Natural killer cell (primary cell): ENCODE measurements at places on chromosomes 1 and 21.

- H3K36me3 ChIP-seq, result no peaks in the 10 kb centered on the region
- no peaks in the 10 kb centered on the region for H3K4me1 ChIP-seq
- no peaks in the 10 kb centered on the region for H3K27me3 ChIP-seq
These were observed 734 bp upstream of the C1orf210 start for GRCh38 chr1:43286115-43286514.

- peaks cover 2% of the 10 kb centered on the region for H3K27me3 ChIP-seq
- H3K4me3 ChIP-seq, result no peak overlapping the region
- H3K36me3 ChIP-seq, result no peaks in the 10 kb centered on the region
- no peak for DNase-seq
These were observed 11.3 kb downstream of the NFIA start for GRCh38 chr1:61093525-61094137.

- peaks cover 36% of the 10 kb centered on the region for H3K4me1 ChIP-seq
- no peaks in the 10 kb centered on the region for H3K27me3 ChIP-seq
- peaks cover 42% of the 10 kb centered on the region for H3K36me3 ChIP-seq
- no peak overlapping the region for H3K27ac ChIP-seq
- no peak for DNase-seq
- no peak overlapping the region for H3K4me3 ChIP-seq
These were observed 5.9 kb downstream of the KIAA2013 start for GRCh38 chr1:11920239-11920903.

- no peak overlapping the region for H3K27ac ChIP-seq
- no peaks in the 10 kb centered on the region for H3K36me3 ChIP-seq
- no peaks in the 10 kb centered on the region for H3K4me1 ChIP-seq
- peaks cover 2% of the 10 kb centered on the region for H3K27me3 ChIP-seq
- DNase-seq, result no peak
- no peak overlapping the region for H3K4me3 ChIP-seq
These were observed 65.8 kb upstream of the ATF3 start for GRCh38 chr1:212542761-212543187.

DNA sequence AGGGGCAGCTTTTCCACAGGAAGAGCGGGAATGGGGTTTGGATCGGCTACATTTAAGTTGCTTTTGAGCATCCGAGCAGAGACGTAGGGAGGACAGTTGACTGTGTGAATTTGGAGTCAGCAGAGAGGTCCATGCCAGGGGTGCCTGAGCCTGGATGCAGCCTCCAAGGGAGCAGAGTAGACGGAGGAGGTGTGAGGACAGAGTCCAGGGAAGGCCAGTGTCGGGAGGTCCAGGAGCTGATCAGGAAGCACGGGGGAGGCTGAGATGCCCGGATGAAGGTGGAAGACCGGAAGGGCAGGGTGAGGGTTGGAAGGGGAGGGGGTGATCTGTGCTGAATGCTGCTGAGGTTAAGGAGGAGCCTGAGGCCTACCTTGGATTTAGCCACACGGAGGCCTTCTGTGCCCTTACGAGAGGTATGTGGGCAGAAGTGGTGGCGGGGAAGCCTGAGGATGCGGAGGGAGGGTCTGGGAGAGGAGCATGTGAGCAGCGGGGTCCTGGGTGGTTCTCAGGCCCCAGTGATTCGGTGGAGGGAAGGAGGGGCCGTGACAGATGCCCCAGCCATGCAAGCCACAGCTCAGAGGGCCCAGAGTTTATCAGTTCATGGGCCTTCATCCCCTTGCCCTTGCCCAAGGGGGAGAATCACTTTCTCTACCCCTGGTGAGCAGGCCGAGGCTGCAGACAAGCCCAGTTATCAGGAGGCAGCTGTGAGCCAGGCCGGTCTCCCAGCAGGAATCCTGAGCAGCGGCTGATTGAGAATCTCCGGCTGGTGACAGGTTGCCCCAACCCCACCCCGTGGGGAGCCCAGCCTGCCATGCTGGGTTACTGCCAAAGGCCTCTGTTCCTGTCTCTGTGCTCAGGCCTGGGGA, 54.0 kb upstream of the ACTL8 start:
- no peak for DNase-seq
- no peaks in the 10 kb centered on the region for H3K27me3 ChIP-seq
- no peaks in the 10 kb centered on the region for H3K4me1 ChIP-seq
- H3K4me3 ChIP-seq, result no peak overlapping the region
- H3K36me3 ChIP-seq, result no peaks in the 10 kb centered on the region

DNA sequence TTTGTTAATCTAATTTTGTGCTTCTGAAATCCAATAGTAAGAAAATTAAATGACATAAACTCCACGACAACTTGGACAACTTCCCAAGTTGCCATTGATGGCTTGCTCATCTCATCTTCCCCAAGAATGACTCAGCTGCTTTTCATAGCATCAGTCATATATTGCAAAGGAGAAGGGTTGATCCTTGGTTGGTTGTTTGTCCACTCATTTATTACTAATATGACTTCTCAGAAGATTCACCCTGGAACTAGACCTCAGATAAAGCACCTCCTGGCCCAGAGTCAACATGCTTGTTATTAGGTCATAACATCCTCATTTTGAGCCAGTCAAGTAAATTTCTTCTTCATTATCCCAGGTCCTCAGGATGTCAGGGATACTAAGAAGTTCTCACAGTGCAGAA, 2.3 kb upstream of the LCE3D start:
- no peak overlapping the region for H3K27ac ChIP-seq
- H3K4me3 ChIP-seq, result no peak overlapping the region
- no peaks in the 10 kb centered on the region for H3K36me3 ChIP-seq
- H3K27me3 ChIP-seq, result peaks cover 4% of the 10 kb centered on the region
- DNase-seq, result no peak

GRCh38 chr1:63618011-63618410, 24.8 kb downstream of the PGM1 start:
- H3K27me3 ChIP-seq, result no peaks in the 10 kb centered on the region
- H3K4me3 ChIP-seq, result no peak overlapping the region
- peaks cover 2% of the 10 kb centered on the region for H3K36me3 ChIP-seq
- no peak for DNase-seq
- no peak overlapping the region for H3K27ac ChIP-seq

DNA sequence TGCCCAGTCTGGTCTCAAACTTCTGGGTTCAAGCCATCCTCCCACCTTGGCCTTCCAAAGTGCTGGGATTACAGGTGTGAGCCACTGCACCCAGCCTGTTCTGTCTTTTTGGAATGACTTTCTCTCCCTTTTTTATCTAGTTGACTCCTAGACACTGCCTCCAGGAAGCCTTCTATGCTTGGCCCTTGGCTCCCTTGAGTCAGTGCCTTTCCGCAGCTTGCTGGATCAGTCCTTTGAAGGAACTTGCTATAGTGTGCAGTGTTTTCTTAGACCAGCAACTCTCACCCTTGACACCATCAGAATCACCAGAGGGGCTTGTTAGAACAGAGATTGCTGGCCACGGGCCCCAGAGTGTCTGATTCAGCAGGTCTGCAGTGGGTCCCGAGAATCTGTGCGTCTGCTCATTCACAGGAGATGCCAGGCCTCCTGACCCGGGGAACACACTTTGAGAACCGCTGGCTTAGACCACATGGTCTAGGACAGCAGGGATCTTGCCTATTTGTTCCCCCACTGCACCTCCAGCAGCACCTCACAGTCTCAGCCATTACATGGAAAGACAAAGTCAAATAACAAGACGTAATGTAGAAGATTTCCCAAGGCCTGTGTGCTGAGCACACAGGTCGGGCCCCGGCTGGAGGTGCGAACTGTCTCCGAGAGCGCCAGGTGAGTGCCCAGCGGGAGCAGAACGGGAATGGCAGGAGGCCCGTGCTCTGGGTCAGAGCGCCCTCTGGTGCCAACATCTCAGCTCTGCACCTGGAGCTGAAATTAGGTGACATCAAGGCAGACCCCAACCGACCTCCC, 27.4 kb upstream of the CTPS1 start:
- no peaks in the 10 kb centered on the region for H3K36me3 ChIP-seq
- no peaks in the 10 kb centered on the region for H3K27me3 ChIP-seq
- no peak overlapping the region for H3K4me3 ChIP-seq
- peak; percentile 76 for DNase-seq
- H3K4me1 ChIP-seq, result peaks cover 6% of the 10 kb centered on the region

GRCh38 chr1:234325878-234326496, 47.3 kb upstream of the COA6 start:
- peak overlapping the region; percentile 48 for H3K4me3 ChIP-seq
- no peaks in the 10 kb centered on the region for H3K36me3 ChIP-seq
- H3K4me1 ChIP-seq, result peaks cover 8% of the 10 kb centered on the region
- no peak for DNase-seq

- H3K4me3 ChIP-seq, result no peak overlapping the region
- peaks cover 5% of the 10 kb centered on the region for H3K4me1 ChIP-seq
- peaks cover 7% of the 10 kb centered on the region for H3K27me3 ChIP-seq
- H3K27ac ChIP-seq, result no peak overlapping the region
These were observed 1.6 kb upstream of the AJAP1 start for GRCh38 chr1:4652631-4653327.

- no peak overlapping the region for H3K4me3 ChIP-seq
- H3K27ac ChIP-seq, result no peak overlapping the region
- no peaks in the 10 kb centered on the region for H3K27me3 ChIP-seq
- H3K36me3 ChIP-seq, result no peaks in the 10 kb centered on the region
- H3K4me1 ChIP-seq, result peaks cover 7% of the 10 kb centered on the region
- no peak for DNase-seq
These were observed 470 bp upstream of the MTMR11 start for GRCh38 chr1:149936992-149937705.

GRCh38 chr1:43044572-43045361, 86.1 kb upstream of the SLC2A1 start:
- H3K4me3 ChIP-seq, result no peak overlapping the region
- H3K36me3 ChIP-seq, result no peaks in the 10 kb centered on the region
- H3K4me1 ChIP-seq, result no peaks in the 10 kb centered on the region
- no peak for DNase-seq
- H3K27me3 ChIP-seq, result no peaks in the 10 kb centered on the region

DNA sequence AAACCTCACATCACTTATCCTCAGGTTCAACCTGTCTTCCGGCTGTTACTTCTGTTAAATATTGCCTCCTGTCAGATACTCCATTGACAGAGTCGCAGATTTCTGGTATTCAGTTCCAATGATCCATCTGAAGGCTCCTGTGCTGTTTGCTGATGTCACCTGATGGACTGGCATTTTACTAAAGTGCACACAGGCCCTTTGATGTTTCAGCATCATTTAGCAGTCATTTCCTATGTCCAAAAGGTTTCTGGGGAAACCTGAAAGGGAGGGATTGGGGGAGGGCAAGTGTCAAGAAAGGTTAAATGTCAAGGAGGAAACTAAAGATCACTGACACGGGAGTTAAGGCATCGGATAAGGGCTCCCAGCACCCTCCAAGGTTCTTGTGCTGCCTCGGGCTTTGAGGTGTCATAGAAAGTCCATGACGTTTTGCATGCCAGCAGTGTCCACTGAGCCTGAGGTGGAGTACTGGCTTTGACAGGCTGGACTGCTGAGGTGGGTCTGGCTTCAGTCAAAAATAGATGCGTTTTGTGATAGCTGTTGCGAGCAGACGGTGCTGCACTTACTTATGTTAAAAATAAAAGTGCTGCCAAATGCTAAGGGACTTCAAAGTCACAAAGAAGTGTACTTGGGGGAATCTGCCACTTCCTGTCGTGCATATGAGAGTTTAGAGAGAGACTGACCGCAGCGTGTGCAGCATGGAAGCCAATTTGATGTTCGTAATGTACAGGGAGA, 30.8 kb downstream of the XCL2 start:
- H3K4me3 ChIP-seq, result no peak overlapping the region
- peaks cover 61% of the 10 kb centered on the region for H3K4me1 ChIP-seq

- no peak overlapping the region for H3K27ac ChIP-seq
- peaks cover 3% of the 10 kb centered on the region for H3K4me1 ChIP-seq
- H3K4me3 ChIP-seq, result no peak overlapping the region
- no peaks in the 10 kb centered on the region for H3K36me3 ChIP-seq
These were observed 15.7 kb downstream of the TCEA3 start for GRCh38 chr1:23408797-23409290.

DNA sequence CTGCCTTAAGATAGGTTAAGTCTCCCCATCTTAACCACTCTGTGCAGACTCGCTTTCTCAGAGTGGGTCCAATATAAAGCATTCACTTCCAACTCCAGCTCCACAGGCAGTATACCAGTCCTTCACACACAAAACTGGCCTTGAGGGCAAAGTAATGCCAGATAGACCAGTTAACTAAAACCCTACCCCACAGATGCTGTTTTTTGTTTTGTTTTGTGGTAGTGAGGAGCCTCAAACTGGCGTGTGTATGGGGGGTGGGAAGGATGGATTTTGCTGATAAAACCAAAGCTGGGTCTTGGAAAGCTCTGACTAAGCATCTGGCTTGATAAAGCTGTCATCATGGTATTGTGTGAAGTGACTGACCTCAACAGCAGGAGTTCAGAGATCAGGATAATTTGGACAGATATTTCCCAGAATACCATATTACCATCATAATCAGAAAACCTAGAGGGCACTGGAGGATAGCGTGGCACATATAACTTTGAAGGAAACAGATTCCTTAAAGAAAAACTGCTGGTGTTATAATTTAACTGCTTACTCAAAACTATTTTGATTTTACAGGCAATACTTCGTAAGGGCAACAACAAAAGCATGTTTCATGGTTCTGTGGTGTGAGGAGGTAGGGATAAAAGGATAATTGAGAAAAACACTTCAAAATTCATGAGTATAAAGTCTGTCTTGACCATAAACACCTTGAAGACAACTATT, 29.6 kb upstream of the CPLANE2 start:
- no peaks in the 10 kb centered on the region for H3K4me1 ChIP-seq
- H3K27ac ChIP-seq, result no peak overlapping the region
- no peak overlapping the region for H3K4me3 ChIP-seq

- DNase-seq, result no peak
- peaks cover 4% of the 10 kb centered on the region for H3K4me1 ChIP-seq
- H3K36me3 ChIP-seq, result no peaks in the 10 kb centered on the region
- H3K27me3 ChIP-seq, result peaks cover 9% of the 10 kb centered on the region
- no peak overlapping the region for H3K4me3 ChIP-seq
- H3K27ac ChIP-seq, result no peak overlapping the region
These were observed 5.9 kb downstream of the NID1 start for GRCh38 chr1:236059011-236059410.

DNA sequence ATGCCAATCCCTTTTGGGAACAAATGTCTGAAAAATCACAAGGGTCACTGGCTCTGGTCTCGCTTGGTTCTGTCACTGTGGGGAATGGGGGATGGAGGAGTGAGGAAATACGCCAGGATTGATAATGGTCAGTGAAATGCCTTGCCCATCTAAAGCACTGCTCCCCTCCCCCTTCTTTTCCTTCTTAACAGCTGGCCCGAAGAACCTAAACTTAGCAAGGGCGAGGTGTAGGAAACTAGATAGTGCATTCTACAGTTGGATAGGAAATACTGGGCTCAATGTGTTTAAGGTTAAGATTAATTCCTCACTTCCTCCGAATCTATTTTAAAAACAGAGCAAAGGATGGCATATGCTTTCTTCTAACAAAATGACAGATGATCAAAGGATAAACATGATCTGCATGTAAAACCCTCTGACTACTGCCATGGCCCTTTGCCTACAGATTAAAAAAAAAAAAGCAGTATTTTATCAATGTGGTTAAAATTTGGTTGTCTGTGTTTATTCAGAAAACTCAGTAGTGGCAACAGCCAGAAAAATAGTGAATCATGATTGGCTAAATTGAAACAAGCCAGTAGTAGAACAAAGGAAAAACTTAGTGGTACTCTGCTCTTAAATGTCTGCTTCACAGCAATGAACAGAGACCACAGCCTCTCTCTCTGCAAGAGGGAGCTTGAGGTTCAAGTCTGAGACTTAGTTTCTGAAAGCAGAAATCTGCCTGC, 86.1 kb upstream of the VAV3 start:
- H3K4me3 ChIP-seq, result no peak overlapping the region
- no peaks in the 10 kb centered on the region for H3K27me3 ChIP-seq
- H3K27ac ChIP-seq, result peak overlapping the region; percentile 41
- DNase-seq, result no peak
